Putamen (tissue), 1 donor: ENCODE measurements at places on chromosomes 3 and 15.

- DNase-seq: no peak
Measured at GRCh38 chr15:49452595-49452994, 29.6 kb downstream of the FGF7 start.

- no peak for DNase-seq
Measured at GRCh38 chr3:126816298-126816697, 112.3 kb downstream of the CHCHD6 start.

DNA sequence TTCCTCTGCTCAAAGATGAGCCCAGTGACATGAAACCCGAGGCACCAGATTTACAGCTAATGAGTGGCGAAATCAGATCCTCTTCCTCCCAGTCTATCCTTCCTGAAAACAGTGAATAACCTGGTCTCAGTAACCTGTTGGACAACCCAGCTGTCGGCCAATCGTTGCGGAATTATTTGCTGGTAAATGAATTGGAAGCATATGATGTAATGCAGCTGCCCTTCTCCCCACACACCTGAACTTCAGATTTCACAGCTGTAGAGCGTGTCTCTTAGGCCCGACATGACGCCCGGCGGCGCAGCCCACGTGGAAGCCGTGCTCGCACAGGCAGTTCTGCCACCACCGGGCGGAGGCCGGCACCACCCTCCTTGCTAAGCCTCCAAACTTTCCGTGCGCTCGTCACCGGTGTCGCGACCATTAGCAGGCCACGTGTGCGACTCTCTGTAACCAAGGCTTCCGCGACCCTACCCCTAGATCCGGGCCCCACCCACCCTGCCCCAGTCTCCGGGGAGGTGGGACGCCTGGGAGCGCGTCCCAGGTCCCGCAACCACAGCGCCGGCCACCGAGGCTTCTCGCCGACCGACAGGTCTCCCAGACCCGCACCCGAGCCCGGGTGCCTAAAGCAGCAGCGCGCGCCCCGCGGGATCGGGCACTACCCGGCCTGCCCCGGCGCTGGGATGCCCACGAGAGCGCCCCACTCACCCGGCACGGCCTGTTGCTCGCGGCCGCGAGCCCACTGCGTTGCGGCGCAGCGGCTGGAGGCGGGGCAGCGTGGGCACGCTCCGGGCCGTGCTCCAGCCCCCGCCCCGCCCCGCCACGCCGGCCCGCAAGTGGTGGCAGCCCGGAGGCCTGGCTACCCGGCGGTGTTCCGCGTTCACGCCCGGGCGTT lies at the start of gene RIOX2:
TSS of gene RIOX2 (minus strand) at position 753 of the 889 bp plus-strand sequence. CDS start 4,838 bp downstream, outside the sequence.
- DNase-seq: peak; percentile 71

- DNase-seq: no peak
Measured at GRCh38 chr3:60262546-60262945, 988.7 kb downstream of the FHIT start.

GRCh38 chr3:108554913-108555571 lies 34.2 kb downstream of the CIP2A start:
- no peak for DNase-seq

- DNase-seq: peak; percentile 17
Measured at GRCh38 chr15:58980351-58980939, 7.0 kb upstream of the RNF111 start.

DNA sequence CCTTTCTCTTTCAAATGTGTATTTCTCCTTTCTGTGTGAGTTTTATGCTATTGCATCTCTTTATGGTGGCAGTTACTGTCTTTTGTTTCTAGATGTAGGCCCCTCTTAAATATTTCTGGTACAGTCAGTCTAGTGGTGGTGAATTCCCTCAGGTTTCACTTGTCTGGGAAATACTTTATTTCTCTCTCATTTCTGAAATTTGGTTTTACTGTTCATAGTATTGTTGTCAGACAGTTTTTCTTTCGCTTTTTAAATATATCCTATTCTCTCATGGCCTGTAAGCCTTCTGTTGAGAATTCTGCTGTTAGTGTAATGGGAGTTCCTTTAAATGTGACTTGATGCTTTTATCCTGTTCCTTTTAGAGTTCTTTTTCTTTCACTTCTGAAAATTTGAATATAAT lies 874.0 kb downstream of the PLOD2 start:
- DNase-seq: no peak

- no peak for DNase-seq
Measured at GRCh38 chr3:141383555-141384129, 15.3 kb downstream of the ZBTB38 start.

DNA sequence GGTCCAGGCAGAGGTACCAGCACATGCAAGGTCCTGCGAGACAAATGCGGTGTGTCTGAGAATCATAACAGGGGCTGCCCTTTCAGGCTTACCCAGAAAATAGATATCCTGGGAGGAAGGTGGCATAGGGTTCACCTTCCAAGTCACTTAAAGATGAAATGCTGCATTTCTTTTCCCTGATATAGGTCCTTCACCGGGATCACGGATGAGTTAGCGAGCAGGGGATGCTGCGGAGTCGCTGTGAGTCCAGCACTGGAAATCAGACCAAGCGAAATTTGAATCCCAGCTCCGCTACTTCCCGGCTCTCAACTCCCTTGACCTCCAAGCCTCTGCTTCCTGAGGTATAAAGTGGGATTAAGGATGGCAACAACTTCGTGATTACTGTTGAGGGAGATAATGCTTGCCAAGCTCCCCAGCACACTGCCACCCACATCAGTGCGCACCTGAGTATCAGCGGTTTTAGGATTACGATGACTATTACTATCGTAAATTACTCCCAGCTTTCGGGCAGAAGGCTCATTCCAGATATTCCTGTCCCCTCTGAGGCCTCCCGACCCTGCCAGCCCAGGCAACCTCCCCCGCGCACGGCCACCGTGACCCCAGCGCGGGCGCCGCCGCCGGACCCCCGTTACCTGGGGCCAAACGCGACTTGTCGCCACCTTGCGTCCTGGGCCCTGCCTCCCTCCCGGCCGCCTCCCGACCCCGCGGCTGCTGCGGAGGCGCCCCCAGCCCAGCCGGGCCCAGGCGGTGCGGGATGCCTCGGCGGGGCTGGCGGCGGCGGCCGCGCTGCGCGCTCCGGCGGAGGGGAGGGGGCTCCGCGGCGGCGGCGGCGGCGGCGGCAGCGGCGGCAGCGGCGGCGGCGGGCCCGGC lies 589 bp upstream of the GPR27 start:
- no peak for DNase-seq

DNA sequence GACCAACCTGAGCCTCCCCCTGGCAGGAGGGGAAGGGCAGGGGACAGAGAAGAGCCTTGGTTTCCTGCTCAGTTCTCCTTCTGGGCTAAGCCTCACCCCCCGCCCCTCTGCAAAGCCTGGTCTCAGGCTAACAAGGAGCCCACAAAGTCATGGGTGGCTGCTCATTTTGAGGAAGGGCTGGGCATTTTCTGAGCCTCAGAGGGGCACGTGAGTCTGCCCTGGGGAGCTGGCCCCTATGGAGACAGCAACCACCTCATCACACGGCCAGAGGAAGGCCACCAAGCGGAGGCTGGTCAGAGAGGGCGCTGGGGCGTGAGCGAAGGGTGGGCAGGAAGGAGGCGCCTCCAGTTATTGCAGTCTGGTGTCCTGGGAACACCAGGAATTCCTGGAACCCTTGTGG lies 18.7 kb downstream of the ABTB1 start:
- DNase-seq: no peak

- DNase-seq: no peak
Measured at GRCh38 chr15:50353251-50353974, 1.6 kb downstream of the GABPB1 start.

DNA sequence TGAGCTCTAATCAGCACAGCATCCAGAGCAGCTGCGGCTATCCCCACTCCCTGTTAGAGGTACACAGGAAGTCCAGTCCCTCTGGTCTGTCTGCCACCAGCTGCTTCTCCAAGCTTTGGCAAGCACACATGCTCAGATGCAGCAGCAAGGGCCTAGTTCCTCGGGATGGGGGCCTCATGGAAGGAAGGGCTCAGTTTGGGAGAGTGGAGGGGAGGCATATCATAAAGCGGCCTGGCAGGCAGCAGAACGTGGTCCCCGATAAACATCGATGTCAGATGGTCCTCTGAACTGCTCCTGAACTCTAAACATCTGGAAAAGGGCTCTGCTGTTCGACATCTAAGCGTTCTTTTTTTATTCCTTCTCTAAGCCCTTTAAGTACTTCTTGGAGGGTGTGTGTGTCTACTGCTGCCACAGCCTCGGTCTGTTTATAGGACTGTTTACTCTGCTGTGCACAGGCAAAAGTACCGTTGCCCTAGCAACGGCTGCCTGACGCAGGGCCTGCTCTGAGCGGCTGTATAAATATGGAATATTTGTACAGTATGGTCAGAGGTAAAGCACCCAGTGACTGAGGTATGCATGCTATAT lies 74.6 kb downstream of the PRICKLE2 start:
- DNase-seq: no peak

DNA sequence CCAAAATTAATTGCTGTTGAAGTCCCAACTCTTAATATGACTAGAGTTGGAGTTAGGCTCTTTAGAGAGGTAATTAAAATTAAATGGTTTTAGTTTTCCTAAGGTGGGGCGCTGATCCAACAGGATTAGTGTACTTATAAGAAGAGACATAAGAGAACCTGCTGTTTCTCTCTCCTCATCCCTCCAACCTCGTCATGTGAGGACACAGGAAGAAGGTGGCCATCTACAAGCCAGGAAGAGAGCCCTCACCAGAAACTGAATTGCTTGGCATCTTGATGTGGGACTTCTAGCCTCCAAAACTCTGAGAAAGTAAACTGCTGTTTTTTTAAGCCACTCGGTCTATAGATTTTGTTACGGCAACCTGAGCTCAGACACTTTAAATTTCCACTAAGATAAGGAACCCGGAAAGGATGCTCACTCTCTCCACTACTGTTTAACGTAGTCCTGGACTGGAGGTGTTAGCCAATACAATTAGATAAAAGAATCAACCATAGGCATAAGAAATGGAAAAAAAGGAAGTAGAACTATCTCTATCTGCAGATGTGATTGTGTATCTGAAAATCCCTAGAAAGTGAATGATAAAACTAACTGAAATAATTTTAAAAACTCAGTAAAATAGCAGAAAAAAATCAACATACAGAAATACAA lies 26.8 kb downstream of the DCBLD2 start:
- DNase-seq: no peak

- no peak for DNase-seq
Measured at GRCh38 chr15:89514186-89514585, 17.8 kb upstream of the RHCG start.

GRCh38 chr15:74752531-74752930 lies 3.9 kb downstream of the CYP1A2 start:
- DNase-seq: no peak

DNA sequence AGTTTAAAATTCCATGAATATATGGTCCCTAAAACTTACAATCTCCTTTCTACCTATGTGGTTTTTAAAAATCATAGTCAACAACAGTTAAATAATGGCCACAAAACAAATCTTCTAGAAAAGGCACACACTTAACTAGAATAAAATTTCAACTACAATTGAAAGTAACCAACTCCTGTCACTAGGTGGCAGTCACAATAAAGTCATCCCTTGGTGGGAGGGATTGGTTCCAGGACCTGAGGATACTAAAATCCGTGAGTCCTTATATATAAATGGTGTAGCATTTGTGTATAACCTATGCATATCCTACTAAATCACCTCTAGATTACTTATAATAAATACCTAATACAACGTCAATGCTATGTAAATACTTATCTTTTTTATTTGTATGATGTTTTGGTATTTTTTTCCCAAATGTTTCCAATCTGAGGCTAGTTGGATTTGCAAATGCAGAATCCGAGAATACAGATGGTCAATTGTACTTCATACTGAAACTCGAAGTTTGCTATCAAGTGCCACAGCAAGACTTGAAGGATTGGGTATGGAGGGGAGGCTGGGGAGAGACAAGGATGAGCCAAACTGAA lies 172.6 kb downstream of the FMN1 start:
- DNase-seq: peak; percentile 19

GRCh38 chr3:182244222-182244971 lies 532.7 kb downstream of the SOX2 start:
- peak; percentile 66 for DNase-seq

DNA sequence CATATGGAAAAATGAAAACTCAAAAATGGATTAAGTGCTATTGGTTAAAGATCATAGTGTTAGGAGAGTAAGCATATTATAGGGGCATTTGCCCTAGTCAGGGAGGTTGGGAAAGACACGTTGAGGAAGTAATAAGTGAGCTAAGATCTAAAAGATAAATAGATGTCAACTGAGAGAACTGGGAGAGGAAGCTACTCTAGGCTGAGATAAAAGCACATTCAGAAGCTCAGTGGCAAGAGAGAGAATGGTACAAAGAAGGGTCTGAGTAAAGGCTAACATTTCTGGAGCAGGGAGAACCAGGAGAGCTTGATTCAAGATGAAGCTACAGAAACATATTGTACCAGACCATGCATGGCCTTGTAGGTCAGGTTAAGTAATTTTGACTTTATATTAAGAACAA lies 63.9 kb downstream of the TRPC1 start:
- no peak for DNase-seq

- peak; percentile 23 for DNase-seq
Measured at GRCh38 chr3:87145553-87145952, 81.6 kb upstream of the CHMP2B start.

DNA sequence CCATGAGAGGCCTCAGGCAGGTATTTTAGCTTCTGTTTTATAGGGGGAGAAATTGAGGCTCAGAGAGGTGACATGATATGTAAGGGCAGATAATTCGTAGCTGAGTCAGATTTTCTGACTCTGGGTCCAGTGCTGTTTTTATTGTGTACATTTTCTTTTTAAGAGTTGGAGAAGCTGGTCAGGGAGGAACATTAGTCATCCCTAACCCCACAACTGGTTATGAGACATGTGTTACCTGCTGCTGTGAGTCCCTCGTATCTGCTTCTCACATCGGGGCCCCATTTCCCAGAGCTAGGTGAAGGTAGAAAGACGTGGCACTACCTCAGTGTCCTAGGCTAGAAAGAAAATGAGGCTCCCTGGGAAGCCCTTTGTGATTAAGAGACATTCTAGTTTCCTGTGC lies 28.6 kb downstream of the GALNT15 start:
- no peak for DNase-seq

DNA sequence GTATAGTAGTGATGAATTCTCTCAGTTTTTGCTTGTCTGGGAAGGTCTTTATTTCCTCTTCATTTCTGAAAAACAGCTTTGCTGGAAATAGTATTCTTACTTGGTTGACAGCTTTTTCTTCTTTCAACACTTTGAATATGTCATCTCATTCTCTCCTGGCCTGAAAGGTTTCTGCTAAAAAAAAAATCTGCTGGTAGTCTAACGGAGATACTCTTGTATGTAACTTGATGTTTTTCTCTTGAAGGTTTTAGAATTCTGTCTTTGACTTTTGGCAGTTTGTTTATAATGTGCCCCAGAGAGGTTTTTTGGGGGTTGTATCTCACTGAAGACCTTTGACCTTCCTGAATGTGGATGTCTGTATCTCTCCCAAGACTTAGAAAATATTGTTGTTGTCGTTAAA lies 47.0 kb downstream of the THSD4 start:
- DNase-seq: no peak
